ENCODE measurements at places on chromosomes 5 and 9.

GRCh38 chr9:16100537-16101091 lies 547.8 kb downstream of the CCDC171 start:
- no peak for DNase-seq

DNA sequence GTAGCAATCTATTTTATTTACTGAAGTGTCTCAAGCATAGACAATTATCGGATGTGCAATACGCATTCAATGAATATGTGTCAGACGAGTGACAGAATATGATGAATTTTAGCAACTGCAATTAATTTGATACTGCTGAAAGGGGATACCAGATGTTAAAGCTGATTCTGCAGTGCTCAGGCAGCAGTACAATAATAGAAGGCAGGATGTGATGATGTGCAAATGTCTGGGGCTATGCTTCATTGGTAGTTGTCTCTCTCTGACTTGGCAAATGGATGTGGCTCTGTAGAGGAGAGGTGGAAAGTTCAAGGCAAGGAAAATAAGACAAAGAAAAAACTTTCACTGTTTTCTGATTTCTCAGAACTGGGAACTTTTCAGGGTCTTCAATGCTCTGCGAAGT lies 721.2 kb downstream of the CDH18 start:
- no peak for DNase-seq

DNA sequence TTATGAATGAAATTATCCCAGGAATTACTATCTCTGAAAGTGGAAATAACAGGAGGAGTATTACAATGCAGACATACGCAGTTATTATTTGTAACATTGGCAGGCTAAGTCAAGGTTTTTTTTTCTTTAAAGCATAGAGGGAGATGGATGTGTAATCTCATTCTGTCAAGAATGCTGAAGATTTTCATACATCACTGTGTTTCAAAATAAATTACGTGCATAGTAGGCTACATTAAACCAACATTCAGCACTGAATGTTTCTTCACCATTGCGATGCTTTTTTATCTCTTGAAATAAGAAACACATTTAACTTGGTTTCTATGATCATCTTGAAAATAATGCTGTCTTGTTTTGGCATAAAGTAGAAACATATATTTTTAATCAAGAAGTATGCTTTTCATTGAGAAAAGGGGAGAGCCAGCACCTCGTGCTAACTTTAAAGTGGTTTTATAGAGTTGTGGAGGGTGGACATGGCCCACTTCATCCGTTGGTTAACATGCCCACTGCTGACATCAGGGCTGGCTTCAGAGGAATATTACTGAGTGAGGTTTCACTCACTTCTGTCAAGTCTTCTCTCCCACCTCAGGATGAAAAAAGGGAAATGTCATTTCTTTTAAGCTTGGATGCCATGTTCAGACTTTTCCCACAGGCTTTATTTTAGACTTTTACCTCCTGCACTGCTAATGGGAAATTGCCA lies 203.6 kb upstream of the MEF2C start:
- no peak for DNase-seq

GRCh38 chr9:14584571-14584970 lies 108.7 kb downstream of the ZDHHC21 start:
- DNase-seq = no peak

DNA sequence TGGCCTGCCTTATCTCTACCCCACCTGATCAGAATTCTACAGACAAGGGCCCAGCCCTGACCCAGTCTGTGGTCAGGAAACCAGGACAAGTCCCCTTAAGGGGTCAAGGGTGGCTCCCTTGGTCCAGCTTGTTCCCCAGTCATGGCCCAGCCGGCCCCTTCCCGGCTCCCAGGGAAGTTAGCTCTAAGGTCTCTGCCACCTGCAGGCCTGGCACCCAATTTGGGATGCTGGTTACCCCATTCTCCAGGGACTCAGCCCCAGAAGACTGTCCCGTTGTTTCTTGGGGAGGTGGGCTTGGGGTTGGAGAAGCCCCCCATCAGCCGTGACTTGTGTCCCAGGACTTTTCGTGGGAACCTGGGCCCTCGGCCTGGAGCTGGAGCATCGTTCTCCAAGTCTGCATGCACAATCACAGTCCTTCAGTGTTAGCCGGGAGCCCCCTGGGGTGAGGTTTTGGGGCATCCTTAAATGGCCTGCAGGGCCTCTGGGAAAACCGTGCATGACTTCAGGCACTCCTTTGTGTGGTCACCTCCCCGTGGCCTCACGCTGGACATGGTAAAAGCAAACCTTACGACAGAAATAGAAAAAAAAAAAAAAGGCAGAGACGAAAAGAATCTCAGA lies 150.8 kb upstream of the PHYKPL start:
- no peak for DNase-seq

DNA sequence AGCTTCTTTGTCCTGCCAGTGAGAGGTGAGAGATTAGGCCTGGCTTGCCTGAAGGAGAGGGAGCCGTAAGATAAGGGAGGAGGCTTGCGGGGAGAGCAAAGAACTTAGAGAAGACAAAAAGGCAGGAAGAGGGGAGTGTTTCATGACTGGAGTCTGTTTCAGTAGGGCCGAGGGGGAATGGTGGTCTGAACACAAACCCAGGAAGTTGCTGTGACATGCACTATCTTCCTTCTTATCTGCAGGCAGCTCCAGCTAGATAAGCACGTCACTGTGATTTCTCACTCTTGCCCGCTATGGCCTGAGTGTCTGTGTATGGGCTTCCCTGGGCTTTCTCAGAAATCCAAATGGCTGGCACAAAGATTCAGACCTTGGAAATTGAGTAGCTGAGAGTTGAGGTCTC lies 307.5 kb upstream of the CLINT1 start:
- no peak for DNase-seq

GRCh38 chr5:171308453-171309275 lies at the start of gene TLX3:
TLX3 (plus strand) TSS chr5:171309248; CDS start chr5:171309366, 118 bp downstream.
- no peak for DNase-seq

- no peak for DNase-seq
Measured at GRCh38 chr9:134505032-134505431, 136.6 kb upstream of the COL5A1 start.

GRCh38 chr5:76521240-76521758 lies 101.9 kb downstream of the F2RL2 start:
- peak; percentile 28 for DNase-seq

DNA sequence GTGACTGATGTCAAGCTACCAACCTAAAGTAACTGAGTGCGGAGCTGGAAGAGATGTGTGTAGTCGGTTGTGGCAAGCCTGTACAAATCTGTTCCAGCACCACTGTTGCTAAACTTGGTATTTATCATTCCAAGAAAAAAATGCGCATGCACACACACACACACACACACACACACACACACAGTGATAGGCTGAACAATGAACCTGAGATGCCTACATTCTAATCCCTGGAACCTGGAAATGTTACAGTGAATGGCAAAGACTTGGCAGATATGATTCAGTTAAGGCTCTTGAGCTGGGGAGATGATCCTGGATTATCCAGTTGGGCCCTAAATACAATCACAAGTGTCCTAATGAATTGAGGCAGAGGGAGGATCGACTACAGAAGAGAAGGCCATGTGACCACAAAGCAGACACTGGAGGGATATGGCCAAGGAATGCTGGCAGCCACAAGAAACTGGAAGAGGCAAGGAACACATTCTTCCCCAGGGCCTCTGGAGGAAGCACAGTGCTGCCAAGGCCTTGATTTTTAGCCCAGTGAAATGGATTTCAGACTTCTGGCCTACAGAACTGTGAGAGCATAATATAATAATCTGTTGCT lies 49.7 kb upstream of the LHFPL2 start:
- DNase-seq = no peak

GRCh38 chr9:28782630-28783029 lies 1209.3 kb upstream of the C9orf72 start:
- DNase-seq = no peak

GRCh38 chr9:129195606-129196005 lies 17.5 kb upstream of the IER5L start:
- DNase-seq = no peak

DNA sequence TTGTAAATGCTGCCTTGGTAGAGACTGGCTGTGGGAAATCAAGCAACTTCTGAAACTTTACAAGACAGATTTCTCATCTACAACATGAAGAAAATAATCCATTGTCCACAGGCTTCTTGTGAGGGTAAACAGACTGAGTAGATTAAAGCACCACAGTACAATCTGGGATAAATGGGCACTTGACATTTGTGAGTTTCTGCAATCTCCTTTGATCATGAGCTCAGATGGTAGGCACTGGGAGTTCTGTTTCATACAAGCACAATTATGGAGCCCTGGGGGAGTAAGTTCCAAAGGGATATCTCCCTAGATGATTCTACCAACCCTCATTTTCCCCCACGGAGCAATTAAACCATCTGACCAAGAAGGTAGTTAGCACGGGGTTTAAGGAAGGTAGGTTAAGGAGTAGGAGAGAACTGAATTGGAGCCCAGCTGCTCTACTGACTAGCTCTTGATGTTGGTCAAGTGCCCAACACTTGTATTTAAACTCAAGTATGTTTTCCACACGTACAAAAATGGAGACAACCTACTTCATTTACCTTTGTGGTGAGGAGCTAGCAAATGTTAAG lies 479.5 kb upstream of the TNC start:
- no peak for DNase-seq

DNA sequence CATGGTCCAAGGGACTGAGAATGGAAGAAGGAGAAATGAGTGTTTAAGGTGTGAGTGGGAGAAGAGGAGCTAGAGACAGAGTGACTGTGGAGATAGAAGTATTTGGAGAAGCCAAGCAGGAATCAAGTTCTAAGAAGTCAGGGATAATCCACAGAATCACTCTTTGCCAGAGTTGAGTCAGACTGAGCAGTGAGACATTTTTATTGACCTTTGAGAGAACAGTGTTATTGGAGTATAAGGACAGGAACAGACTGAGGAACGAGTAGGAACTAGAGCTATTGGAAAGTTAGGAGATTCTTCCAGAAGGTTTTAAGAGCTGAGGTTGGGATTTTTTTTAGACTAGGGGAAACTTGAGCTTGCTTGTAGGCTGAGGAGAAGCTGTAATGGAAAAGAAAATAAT lies 37.2 kb downstream of the RCL1 start:
- DNase-seq = no peak

GRCh38 chr5:40333459-40334241 lies 346.1 kb upstream of the PTGER4 start:
- peak; percentile 31 for DNase-seq

DNA sequence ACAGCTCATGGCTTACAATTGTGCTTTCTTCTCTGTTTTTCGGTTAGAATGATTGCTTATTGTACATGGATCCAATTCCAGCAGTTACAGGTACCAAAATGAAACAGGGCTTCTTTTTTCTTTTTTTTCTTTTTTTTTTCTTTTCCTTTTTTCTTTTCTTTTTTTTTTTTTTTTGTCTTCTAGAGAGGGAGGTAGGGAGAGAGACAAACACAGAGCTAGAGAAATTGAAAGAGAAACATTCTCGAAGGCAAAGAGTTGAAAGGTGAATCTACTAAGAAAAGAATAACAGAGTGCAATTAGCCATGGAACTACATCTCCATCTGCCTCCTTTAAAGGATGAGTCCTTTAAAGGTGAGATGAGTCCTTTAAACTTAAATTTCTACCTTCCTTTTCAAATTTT lies 1.0 kb upstream of the EDIL3 start:
- no peak for DNase-seq

DNA sequence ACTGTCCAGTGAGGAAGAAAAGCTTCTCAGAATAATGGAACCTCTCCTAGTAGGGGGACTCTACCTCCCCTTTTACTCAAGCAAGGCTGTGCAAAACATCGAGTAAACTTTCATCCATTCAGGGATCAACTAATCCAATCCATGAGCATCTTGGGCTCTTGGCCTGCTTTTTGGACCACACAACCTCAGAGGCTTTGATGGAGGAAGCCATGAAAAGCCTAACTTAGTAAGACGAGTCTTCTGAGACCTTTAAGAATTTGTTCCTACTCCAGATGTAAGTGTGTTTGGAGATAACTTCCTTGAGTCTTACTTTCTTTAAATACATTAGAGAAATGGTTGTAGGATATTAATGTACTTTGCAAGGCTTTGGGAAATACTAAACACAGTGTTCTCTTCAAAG lies 49.1 kb downstream of the MARCHF3 start:
- DNase-seq = no peak

GRCh38 chr5:160377651-160378050 lies 7.2 kb upstream of the C1QTNF2 start:
- DNase-seq = no peak

- DNase-seq = no peak
Measured at GRCh38 chr5:569358-569867, 42.7 kb upstream of the CEP72 start.

DNA sequence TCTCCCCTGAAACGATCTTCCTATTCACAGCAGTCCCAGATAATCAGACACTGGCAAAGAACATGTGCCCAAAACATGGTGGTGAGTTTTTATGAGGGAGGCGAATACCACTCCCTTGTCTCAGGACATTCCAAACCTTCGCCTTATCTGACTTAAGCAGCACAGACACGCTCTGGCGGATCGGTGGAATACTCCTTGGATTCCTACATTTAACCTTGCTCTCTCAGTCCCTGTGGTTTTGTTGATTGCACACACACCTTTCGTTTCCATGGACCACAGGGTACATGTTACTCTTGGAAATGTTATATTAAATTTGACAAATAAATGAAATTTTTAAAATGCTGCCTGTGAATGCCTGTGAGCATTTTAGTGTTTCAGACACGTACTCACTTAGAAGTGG lies 87.8 kb upstream of the CPEB4 start:
- DNase-seq = no peak

- no peak for DNase-seq
Measured at GRCh38 chr9:91043811-91044175, 242.2 kb downstream of the SYK start.

GRCh38 chr9:129081388-129081904 lies 535 bp downstream of the DOLPP1 start:
- DNase-seq = peak; percentile 23

DNA sequence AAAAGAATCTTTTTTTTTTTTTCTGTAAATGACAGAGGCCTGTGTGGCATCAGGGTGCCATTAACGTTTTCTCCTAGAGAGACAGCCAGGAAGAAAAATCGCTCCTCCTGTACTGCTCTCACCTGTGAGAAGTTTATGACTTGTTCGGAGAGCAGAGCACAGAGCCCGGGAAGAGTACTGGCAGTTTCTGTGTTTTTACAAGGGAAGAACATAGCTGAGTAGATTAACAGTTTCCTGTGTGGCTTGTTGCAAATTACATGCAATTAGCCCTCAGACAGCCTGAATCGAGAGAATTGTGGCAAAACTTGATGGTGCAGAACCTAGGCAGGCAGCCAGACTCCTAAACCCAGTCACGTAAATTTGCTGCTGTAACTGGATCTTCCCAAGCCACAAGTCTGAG lies 32.1 kb downstream of the PRKACG start:
- DNase-seq = no peak

DNA sequence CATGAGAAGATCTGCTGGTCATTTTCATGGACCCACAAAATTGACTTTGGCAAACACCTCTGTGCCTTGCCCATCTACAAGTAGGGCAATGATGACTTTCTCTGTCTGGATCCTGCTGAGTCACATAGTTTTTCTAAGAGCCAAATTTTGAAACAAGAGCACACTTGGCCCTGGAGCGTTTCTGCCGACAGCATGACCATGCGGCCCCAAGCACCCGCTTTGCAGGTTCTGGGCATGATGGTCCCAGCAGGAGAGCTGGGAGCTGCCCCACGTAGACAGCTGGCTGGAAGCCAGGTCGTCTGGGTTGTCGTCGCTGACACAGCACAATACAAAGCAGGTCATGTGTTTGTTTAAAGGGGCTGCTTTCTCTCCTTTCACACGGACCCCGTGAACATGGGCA lies 159.8 kb downstream of the SYK start:
- no peak for DNase-seq

GRCh38 chr9:121743441-121744001 lies 92.1 kb downstream of the DAB2IP start:
- DNase-seq = no peak

Data from stimulated activated CD4-positive, alpha-beta T cell treated with anti-CD3 and anti-CD28 coated beads, Interleukin-4, amount 100 ng/mL, for 24 hours (primary cell).